Neural progenitor cell (in vitro differentiated cells): ENCODE measurements at places on chromosomes 16 and 17. TPM values are rescaled to one million over a fixed set of nuclear protein-coding genes. Genes with fewer than 3 reads are reported as not detected.

GRCh38 chr17:73357318-73357717 lies 45.5 kb upstream of the CDC42EP4 start:
- peaks cover 30% of the 10 kb centered on the region for H3K4me1 ChIP-seq
- no peak overlapping the region for H3K27ac ChIP-seq
- H3K4me3 ChIP-seq, result no peak overlapping the region
- H3K36me3 ChIP-seq, result no peaks in the 10 kb centered on the region
- DNase-seq, result no peak

ZNF469 gene
- 0.02 and 0.03 TPM in 2 replicates for total RNA-seq

PITPNM3 gene
- 2.8 and 5.0 TPM in 2 replicates for total RNA-seq

TMEM220 gene
- 0.28 and 1.5 TPM in 2 replicates for total RNA-seq
